ENCODE measurements at places on chromosomes 4 and X.

- no peak for DNase-seq
Measured at GRCh38 chrX:37331546-37331945, 17.6 kb upstream of the PRRG1 start.

DNA sequence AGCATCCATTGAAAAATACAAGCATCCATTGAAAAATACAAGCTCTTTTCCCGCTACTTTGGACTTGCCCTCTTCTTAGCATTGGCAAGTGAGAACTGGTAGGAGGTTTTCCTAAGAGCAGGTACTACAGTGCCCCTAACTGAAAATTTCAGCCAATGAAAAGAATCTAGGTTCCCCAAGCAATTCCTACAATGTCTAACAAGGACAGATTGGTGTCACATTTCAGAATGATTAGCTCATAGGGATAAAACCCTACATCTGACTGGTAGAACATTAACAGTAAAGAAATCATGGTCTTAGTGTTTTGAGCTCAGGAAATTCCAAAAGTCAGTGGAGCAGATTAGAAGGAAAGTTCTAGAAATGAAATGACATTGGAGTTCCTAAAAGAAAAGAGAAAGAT, 68.6 kb upstream of the QRFPR start:
- DNase-seq: no peak

DNA sequence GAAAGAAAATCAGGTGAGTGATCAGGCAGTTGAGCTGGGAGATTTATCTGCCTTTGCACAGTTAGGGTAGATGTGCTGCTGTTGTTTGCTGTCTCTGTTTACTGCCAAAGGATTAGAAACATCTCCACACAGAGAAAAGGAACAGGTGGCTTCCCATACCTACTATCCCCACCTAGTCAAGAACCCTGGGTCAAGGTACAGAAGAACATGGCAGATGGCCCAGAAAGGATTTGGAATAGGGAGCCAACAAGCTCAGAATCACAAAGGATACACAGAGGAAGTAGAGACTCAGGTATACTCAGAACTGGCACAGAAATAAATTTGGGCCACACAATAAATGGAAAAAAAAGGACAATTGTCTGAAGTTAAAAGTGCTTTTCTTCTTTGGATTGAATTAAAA, 64.3 kb downstream of the TIGD2 start:
- DNase-seq: no peak

DNA sequence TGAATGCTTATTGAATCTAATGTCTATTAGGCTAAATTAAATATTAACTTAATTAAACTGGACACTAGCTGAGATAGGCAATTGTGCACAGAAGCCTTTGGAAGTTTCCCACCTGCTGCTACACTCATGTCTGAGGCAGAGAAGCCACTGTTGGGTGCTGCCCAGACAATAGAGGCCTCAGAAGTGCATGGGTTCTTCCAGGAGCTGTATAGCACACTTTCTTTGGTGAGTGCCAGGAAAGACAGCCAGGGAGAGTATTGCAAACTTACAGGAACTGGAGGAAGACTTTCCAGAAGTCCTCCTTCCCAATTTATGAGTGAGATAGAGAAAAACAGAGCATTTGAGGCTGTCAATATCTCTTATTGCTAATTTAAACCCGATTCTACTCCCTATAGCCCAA, 89.9 kb downstream of the GPAT3 start:
- DNase-seq: no peak

DNA sequence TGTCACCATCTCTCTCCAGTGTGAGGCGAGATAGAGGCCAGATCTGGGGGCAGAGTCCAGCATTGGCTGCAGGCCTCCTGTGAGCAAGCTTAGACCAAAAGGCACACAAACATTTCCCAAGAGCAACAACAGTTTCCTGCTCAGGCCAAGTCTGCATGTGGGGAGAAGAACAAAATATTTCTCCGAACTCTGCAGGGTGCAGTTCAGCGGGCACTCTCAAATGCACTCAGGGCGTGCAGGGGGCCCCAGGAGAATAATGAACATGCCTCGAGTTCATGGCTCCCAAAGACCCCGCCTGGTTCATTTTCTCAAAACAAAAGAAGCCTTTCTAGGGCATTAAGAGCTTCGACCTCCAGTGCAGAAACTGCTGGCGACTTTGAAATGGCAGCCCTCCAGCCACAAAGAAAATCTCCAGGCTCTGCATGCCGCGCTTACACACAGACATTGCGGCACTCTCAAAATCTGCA, 57.8 kb upstream of the HELT start:
- no peak for DNase-seq

DNA sequence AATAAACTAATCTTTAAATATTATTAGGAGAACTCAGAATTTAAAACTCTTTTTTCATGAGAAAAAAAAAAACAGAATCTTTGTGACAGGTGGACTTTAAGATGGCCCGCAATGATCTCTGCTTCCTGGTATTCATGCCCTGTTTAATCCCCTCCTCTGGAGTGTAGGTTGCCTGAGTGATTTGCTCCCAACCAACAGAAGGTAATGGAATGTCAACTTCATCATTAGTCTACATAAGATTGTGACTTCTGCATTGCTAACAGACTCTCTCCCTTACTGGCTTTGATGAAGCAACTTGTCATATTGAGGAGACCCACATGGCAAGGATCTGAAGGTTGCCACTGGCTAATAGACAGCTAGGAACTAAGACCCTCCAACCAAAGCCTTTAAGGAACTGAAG, 88.8 kb downstream of the CORIN start:
- no peak for DNase-seq
